Fibroblast of upper back skin (primary cell): ENCODE measurements at places on chromosomes 1 and 21.

DNA sequence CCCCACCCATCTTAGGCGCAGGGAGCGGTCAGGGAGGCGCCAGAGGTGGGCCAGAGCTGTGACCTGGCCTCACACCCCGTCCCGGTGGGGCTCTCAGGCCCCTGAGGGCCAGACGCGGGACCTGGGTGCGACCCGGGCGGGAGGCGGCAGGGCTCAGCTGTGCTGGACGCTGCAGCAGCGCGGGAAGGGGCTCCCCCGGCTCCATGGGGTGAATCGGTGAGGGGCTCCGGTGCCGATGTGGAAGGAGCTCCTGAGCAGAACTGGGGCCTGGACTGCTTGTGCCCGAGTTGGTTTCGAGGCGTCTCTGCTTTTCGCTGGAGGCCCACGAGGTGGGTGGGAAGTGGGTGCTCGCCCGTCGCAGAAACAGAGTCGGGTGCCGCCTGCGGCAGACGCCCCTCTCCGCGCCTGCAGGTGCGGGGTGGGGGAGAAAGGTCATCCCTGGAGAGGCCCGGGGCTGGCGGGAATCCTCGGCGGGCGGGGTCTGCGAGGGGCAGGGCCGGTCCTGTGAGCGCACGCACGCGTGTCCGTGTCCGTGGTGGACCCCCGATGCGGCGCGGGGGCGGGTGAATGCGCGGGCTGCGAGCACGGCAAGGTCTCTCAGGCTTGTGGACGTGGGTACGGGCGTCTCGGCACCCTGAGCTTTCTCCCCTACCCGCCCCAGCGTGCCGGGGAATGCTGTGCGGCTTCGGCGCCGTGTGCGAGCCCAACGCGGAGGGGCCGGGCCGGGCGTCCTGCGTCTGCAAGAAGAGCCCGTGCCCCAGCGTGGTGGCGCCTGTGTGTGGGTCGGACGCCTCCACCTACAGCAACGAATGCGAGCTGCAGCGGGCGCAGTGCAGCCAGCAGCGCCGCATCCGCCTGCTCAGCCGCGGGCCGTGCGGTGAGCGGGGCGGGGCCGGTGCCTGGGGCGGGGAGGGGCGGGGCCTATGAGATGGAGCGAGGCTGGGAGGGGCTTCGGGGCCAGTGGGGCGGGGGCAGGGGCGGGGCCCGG lies 20.4 kb downstream of the AGRN start:
- peak; percentile 85 for DNase-seq

DNA sequence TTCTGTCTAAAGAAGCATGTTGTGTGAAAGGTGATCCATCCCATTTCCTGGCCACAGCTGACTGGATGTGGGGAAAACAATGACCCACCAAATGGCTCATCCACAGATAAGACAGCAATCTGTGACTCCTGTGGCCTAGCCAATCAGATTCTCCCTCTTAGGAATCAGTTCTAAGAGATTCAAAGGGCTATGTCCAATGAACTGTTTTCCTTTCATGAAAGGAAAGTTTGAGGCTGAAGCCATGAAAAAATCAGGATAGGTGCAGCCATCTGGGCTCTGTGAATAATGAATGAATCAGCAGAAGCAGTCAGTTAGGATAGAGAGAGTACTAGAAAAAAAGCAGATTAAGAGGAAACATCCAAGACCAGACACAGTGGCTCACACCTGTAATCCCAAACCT lies 164.7 kb downstream of the NRIP1 start:
- DNase-seq: peak; percentile 60

- peak; percentile 77 for DNase-seq
Observed at GRCh38 chr1:65177457-65177856, 29.5 kb downstream of the AK4 start.

DNA sequence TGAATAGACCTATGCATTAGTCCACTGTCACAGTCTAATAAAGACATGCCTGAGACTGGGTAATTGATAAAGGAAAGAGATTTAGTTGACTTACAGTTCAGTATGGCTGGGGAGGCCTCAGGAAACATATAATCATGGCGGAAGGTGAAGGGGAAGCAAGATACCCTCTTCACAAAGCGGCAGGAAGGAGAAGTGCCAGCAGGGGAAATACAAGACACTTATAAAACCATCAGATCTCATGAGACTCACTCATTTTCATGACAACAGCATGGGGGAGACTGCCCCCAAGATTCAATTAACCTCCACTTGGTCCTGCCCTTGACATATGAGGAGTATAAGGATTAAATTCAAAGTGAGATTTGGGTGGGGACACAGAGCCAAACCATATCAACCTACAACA lies 59.4 kb downstream of the CAPN9 start:
- no peak for DNase-seq

DNA sequence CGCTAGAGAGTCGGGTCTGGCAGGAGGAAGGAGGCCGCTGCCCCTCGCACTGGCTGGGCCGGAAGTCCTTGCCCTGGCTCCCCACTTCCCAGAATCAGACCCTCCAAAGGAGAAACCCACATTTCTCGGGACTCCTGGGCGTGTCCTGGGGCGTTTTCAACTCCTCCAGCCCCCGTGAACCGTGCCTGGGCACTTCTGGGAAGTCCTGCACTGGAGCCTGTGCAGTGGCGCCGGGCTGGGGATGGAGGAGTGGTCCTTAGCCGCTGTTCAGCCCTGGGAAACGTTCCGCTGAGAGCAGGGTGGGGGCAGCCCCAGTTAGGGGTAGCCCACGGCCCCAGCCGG lies 3.0 kb downstream of the IGSF21 start:
- DNase-seq: no peak

- no peak for DNase-seq
Observed at GRCh38 chr1:244386595-244386994, 65.1 kb downstream of the ADSS2 start.

DNA sequence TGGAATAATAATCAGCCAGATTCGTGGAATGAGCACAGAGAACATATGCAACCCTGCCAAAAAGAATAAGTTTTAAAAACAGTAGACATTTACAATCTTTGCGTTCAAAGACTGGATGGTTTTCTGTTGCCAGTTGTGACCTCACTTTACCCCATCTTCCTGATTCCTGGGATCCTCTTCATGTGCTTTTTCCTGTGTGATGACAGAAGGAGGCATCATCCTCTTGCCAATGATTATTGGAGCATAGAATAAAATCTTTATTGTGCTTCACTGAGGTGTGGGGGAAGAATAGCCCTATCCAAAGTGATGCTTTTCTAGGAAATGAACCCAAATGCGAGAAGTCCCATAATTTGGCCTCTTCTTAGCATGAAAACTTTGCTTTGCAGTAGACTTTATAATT lies 15.0 kb upstream of the BARHL2 start:
- DNase-seq: no peak

DNA sequence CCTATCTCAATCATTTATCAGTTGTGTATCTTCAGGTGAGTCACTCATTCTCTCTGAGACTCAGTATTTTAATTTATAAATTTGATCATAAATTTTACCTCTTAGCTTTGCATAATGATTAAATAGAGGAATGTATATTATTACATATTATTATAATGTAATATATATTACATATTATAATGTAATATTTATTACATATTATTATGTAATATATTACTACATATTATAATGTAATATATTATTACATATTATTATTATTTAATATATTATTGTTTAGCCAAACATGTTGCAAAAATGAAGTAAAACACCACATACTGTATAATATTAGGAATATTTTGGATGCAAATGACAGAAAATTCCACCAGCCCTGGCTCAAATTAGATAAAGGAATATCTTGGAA lies 104.7 kb upstream of the NFIA start:
- DNase-seq: no peak

DNA sequence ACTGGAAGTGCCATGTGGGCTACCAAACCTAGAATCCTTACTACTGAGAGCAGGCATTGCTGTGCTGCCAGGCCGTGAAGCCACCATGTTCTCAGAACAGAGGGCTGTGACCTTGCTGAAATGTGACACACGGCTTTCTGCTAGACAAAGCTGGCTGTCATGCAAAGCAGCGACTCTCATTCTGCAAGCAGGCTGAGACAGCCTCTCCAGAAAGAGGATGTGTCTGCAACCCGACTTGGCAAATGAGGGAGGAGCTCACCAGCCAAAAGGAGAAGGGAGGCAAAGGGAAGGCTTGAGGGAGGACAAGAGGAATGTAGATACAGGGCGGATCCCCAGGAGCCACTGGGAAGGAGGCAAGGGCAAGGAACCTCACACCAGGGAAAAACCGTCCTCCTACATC lies 85.7 kb upstream of the KRTAP19-8 start:
- DNase-seq: no peak

- DNase-seq: no peak
Observed at GRCh38 chr1:150469291-150469690, 17.9 kb upstream of the TARS2 start.

- peak; percentile 74 for DNase-seq
Observed at GRCh38 chr1:94048413-94049164, 72.4 kb downstream of the ABCA4 start.

DNA sequence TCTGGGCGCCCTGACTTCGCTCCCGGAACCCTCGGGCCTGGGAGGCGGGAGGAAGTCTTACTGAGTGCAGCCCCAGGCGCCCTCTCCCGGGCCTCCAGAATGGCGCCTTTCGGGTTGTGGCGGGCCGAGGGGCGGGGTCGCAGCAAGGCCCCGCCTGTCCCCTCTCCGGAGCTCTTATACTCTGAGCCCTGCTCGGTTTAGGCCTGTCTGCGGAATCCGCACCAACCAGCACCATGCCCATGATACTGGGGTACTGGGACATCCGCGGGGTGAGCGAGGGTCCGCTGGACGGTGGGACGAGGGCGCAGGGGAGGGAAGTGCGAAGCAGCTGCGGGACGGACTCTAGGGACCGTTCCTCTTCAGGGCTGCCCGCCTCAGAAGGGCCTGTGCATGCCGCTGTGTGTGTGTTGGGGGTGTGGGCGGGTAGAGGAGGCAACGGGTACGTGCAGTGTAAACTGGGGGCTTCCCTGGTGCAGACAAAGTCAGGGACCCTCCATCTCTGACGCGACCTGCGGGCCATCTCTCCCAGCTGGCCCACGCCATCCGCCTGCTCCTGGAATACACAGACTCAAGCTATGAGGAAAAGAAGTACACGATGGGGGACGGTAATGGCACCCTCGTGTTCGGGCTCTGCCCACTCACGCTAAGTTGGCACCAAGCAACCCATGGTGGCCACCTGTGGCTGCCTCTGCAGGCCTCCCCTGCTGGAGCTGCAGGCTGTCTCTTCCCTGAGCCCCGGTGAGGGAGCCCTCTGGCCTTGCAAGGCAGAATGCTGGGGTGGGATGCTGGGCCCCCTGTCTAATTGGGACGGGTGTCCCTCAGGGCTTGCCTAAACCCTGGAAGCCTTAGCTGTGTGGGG lies at the start of gene GSTM1:
TSS of gene GSTM1 (plus strand) at position 177 of the 859 bp plus-strand sequence. CDS start at position 234, 57 bp downstream.
- DNase-seq: peak; percentile 75

DNA sequence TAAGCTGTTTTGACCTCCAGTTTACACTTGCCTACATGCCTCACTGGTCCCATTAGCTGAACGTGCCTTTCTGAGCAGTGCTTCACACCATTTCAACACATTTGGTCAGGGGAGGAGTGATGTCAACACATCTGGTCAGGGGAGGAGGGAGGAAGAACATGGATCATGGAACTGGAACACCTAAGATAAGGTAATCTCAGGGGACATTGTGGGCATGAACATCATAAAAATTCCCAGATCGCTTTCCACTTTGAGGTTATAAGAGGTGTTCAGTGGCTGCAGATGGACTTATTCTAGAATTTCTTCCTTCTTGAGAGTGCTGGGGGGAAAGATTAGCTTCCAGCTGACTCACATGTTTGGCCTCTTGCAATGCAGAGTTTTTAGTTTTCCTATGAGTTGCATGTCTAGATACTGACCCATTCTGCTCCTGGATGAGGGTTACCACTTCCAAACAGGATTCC lies 2.0 kb downstream of the QSOX1 start:
- DNase-seq: peak; percentile 83

DNA sequence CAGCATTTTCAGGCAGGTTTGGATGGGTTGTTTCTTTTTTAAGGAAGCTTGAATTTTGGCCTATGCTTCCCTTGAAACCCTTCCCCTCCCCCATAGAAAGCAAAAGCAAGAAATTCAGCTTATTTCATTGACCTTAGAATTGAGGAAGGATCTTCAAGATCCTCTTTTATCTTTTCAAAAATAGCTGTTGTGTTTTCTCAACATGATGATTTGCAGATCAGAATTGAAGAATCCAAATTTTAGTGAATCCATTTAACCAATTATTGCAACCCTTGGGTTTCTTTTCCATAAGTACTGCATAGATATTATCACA lies 73.7 kb downstream of the LRRC8C start:
- no peak for DNase-seq

- no peak for DNase-seq
Observed at GRCh38 chr1:36464605-36465393, 615 bp upstream of the MRPS15 start.

DNA sequence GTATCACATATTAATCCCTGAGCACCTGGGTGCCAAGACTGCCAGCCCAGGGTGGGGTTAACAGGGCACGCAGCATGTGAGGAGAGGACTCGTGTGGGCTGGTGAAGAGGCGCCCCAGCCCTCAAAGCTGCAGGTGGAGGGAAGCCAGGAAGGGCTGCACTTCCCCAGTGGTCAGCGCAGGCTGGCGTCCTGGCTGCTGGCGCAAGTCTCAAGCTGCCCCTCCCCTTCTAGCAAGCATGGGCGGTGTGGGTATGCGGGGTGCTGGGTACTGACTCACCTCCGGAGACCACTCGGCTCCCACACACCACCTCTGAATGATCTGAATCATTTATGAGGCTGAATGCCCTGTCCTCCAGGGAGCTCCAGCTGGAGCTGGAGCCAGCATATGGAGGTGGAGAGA lies 44.0 kb downstream of the EIF2D start:
- no peak for DNase-seq

GRCh38 chr1:244050835-244051444 lies at the start of gene ZBTB18:
TSS of gene ZBTB18 (plus strand) at chr1:244051283. CDS start at chr1:244051432, 149 bp downstream.
- DNase-seq: peak; percentile 91

DNA sequence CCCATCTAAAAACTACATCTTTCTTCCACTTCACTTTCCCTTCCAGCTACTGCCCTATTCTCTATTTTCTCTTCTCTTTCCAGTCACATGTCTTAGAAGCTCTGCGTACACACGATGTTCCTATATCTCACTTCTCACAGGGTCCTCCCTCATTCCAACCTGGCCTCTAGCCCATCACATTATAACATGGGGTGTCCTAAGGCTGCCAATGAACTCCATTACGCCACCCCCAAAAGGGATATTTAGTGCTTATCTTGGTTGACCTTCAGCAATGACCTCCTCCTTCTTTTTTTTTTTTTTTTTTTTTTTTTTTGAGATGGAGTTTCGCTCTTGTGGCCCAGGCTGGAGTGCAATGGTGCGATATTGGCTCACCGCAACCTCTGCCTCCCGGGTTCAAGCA lies 38.2 kb upstream of the FAM89A start:
- no peak for DNase-seq

DNA sequence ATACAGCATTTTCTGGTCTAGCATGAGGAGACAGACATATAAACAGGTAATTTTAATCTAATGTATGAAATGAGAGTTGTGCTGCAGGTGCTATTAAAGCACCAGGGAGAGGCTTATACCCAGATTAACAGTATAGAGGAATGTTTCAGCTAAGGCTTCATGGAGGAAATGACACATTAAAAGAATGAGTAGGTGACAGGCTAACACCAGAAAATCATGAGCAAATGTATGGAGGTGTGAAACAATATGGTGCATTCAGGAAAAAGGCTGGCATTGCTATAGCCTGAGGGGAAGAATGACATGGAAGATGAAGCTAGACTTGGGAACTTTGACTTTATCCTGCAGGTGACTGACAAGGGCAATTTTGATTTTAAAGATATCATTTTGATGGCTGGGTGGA lies 7.0 kb downstream of the ARPC5 start:
- DNase-seq: no peak
